ENCODE measurements at places on chromosomes 11 and 22. TPM values are rescaled to one million over a fixed set of nuclear protein-coding genes. Genes with fewer than 3 reads are reported as not detected.

DNA sequence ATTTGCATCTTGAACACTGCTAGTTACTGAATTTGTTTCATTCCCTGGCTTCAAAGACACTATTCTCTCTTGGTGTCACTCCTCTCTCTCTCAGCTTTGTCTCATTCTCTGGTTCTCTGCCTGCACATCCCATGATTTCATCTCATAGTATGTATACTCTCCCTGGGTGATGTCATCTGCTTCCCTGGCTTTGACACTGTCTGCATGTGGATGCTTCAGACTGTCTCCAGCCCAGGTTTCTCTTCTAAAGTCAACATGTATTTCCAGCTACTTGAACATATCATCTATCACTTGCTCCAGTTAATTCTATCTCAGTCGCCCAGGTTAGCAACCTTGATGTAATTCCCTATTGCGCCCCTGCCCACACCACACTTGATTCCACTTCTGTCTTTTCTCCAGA is 9.3 kb upstream of the ACAT1 start:
- DNase-seq: no peak

TREH gene
- not detected for total RNA-seq

NEAT1 gene
- 405 TPM for total RNA-seq

DNA sequence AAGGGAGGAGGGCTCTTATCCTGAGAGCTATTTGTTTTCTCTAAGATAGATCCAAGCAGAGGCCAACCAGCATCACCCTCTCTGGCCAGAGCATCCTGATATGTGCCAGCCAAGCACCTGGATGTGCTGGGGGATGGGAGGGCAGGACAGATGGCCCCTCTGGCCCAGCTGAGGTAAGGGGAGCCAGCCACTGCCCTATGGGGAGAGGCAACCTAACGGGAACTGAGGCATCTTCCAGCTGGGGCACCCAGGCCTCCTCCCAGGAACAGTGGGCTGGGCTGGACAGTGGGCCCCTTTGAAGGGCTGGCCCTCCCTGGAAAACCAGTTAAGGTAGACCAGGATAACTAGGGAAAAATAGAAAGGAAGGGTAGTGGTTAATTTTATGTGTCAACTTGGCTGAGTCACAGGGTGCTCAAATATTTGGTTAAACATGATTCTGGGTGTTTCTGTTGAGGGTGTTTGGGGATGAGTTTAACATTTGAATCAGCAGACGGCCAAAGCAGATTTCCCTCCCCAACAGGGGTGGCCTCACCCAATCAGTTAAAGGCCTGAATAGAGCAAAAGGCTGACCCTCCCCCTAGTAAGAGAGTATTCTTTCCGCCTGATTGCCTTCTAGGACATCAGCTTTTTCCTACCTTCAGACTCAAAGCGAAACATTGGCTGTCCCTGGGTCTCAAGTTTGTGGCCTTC is 595.1 kb downstream of the BUD13 start:
- no peak for DNase-seq

MMP8 gene
- 0.37 TPM for total RNA-seq

GRCh38 chr11:39732001-39732400 is 1727.5 kb downstream of the LRRC4C start:
- no peak for DNase-seq

GRCh38 chr22:38125038-38125610 is 14.6 kb upstream of the BAIAP2L2 start:
- DNase-seq: no peak

DNA sequence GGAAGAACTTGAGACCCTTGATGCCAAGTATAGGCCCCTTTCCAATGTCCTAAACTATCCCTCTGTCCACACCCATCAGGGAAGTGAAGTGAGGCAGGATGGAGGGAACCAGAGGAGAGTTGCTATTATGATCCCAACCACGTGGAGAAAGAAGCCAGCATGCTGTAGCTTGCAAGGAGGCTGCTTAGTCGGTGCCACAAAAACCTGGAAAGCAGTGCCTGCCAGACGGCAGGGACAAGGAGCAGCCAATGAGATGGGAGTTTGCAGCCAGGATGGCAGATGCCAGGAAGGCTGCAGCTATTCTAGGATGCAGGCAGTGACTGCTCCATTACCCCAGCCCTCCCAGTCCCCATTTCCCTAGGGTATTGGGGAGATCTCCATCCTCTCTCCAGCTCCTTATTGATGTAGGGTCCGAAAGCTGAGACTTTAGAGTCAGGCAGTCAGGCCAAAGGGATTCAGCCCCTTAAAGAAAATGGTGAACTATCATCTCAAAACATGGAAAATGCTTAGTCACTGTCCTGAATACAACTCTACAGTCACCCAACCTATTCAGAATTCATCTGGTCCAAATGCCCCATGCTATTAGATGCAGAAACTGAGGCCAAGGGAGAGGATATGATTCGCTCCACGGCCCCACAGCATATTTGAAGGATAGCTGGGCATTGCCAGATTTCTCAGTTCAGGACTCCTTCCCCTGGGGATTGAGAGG is 18.4 kb upstream of the LRRC55 start:
- DNase-seq: no peak

MUC2 gene
- not detected for total RNA-seq

- DNase-seq: peak; percentile 73
Measured at GRCh38 chr11:46363455-46364005, 16.3 kb downstream of the DGKZ start.

- no peak for DNase-seq
Measured at GRCh38 chr11:93476796-93477195, 66.4 kb downstream of the SMCO4 start.

DNA sequence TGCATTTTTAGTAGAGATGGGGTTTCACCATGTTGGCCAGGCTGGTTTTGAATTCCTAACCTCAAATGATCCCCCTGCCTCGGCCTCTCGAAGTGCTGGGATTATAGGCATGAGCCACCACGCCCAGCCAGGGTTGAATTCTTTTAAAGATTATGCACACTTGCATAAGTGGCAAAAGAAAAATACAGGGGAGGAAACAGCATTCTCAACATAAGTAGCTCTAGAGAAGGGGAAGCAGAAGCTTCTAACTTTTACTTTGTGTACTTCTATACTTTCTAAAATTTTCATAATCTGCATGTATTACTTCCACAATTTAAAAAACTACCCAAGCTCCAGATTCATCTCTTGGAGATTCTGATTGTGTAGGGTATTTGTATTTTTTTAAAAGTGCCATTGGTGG is 108.0 kb downstream of the SLC1A2 start:
- DNase-seq: no peak

GRCh38 chr11:20109731-20110445 is 50.4 kb downstream of the DBX1 start:
- no peak for DNase-seq

GRCh38 chr22:37470087-37470445 is 16.1 kb downstream of the MFNG start:
- DNase-seq: no peak

DNA sequence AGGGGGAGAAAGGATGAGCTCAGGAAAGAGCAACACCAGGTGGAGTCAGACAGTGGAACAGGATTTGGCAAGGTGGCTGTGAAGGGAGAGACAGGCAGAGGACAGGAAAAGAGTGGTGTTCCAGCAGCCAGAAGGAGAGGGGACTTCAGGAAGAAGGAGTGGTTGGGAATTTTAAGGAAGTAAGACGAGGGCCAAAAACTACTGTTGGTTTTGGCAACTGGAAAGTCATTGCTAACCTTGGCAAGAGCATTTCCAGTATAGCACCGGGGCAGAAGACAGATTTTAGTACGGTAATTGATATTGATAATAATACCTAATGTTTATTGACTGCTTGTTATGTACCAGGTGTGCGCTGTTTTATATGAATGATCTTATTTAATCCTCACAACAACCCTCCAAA is 15.4 kb upstream of the DDX6 start:
- no peak for DNase-seq

OR56A1 gene
- not detected for total RNA-seq

SULT4A1 gene
- 0.63 TPM for total RNA-seq

DNA sequence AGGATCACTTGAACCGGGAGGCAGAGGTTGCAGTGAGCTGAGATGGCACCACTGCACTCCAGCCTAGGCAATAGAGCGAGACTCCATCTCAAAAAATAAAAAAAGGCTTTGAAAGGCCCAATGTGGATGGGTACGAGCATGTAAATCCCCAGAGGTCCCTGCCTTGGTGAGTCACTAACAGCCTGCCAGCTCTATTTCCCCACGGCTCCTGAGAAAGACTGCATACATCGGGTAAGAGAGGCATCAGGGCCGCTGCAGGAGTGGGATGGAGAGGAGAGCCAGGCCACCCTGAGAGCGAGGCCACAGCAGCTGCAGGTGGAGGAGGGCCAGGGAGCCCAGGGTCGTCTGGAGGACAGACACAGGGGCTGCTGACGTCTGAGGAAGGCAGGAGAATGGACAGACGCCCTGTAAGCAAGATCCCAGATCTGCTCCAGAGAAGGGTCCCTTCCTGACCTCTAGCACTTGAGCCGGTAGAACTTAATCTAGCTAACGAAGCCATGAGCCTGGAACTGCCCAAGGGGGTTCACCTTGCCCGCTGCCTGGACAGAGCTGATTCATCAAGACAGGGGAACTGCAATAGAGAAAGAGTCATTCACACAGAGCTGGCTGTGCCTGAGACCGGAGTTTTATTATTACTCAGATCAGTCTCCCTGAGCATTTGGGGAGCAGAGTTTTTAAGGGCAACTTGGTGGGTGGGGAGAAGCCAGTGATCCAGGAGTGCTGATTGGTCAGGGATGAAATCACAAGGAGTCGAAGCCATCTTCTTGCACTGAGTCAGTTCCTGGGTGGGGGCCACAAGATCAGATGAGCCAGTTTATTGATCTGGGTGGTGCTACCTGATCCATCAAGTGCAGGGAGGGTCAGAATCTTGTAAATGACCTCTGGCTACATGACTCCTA is 5.1 kb upstream of the KRTAP5-9 start:
- DNase-seq: no peak

DNA sequence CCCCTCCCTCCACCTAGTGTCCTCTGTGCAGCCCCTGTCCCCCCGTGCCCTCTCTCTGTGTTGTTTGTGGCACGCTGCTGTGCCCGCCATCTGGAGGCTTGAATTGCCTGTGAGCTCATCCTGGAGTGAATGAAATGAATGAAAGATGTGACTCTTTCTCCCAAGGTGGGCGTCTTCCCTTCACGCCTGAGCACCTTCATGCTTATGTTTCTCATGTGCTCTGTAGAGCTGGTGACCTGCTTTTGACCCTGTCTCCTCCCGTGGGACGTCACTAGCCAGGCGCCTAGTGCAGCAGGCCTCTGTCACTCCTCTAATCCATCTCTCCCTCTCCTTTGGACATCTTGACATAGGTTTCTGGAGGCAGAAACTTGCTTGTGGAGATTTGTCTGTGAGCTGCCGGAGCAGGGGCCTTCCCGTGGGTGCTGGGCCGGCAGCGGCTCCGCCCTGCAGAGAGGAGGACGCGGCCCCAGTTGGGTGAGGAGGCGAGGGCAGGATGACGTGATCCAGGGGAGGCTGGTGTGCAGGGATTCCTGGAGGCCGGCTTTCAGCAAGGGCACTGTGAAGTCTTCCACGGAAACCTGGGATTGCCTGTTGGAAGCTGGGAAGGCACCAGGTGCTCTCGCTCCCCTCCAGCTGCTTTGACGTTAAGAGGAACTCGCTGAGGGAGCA is 40.6 kb downstream of the MUC6 start:
- no peak for DNase-seq

KIRREL3 gene
- 2.1 TPM for total RNA-seq

DNA sequence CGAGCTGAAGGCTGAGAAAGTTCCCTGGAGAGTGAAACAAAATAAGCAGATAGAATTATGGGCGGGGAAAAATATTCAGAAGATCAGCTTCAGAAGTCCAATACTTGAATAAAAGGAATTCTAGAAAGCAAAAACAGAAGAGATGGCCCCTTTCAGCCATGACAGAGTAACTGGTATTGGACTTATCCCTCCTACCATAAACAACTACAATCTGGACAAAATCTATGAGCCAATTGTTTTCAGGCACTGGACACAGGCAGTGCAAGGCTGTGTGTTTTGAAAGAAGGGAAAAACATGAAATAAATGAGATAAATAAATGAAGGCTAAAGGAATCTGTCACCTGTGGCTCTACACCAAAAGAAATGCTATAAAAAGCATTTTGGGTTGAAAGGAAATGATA is 25.7 kb downstream of the FEZ1 start:
- no peak for DNase-seq

GRCh38 chr11:61814958-61815789 is 1.6 kb downstream of the FADS1 start:
- peak; percentile 98 for DNase-seq

Measured in left cardiac atrium (tissue), 4 donors.